ENCODE measurements at places on chromosomes 2 and 18.

DNA sequence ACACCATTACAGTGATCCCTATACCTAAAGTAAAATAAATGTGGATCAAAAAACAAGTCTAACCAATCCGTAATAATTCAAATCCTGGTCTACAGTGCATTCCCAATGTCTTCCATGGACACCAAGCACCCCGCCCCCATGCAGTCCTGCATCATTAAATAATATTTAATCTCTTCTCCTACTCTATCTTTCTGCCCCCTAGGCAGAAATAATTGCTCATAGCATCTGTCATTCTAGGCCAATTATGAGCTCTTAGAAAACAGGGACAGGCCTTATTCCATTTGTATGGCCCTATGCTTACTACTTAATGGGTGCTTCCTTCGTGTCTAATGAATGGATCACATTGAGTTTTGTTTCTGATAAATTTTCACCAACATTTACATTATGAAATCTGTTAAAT is 66.4 kb downstream of the PAX3 start:
- DNase-seq = no peak

GRCh38 chr18:11268153-11268552 is 118.8 kb upstream of the PIEZO2 start:
- DNase-seq = no peak

GRCh38 chr18:29838556-29838955 is 1204.0 kb downstream of the DSC3 start:
- no peak for DNase-seq

GRCh38 chr2:185127412-185127811 is 529.1 kb downstream of the ZNF804A start:
- no peak for DNase-seq

DNA sequence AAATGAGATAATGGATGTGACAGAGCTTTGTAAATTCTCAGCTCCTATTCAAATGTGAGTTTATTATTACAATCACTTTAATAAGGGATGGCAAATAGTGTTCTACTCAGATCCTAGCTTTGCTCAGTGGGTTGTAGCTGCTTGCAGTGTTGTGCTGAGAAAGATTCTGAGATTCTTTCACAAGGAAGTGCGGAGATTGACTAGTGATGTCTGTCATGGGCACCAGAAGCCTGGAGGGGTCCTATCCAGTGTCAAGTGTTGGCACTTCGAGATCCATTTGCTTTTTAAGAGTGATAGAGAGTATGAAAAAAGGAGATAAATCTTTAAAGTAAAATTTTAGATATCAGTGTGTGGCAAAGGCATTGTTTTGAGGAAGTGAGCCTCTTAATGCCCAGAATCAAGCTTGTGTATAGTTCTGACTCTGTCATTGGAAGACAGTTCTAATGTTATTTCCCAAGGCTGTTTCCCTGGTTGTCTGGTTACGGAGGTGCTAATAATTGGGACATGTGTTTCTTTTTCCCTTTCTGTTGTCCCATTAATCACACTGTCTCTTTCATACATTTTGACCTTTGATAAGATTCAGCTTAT is 181.7 kb upstream of the SPRED2 start:
- no peak for DNase-seq

DNA sequence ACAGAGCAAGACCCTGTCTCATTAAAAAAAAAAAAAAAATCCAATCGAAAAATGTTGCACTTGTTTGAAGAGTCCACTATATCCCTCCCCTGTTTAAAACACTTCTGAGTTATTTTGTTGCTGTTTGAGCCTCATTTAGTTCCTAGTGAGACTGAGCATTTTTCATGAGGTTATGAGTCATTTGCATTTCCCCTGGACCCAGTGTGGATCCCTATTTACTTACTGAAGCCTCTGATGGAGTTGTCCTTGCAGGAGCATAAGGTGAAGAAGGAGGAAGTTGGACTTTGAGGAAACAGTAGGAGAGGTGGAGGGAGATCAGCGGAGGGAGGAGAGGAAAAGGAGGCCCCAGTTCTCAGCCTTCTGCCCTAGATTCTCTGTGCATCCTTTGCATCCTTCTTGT is 5.1 kb downstream of the CXCR1 start:
- DNase-seq = no peak

- DNase-seq = no peak
These were observed 95.0 kb downstream of the RNF144A start for GRCh38 chr2:7012141-7012764.

DNA sequence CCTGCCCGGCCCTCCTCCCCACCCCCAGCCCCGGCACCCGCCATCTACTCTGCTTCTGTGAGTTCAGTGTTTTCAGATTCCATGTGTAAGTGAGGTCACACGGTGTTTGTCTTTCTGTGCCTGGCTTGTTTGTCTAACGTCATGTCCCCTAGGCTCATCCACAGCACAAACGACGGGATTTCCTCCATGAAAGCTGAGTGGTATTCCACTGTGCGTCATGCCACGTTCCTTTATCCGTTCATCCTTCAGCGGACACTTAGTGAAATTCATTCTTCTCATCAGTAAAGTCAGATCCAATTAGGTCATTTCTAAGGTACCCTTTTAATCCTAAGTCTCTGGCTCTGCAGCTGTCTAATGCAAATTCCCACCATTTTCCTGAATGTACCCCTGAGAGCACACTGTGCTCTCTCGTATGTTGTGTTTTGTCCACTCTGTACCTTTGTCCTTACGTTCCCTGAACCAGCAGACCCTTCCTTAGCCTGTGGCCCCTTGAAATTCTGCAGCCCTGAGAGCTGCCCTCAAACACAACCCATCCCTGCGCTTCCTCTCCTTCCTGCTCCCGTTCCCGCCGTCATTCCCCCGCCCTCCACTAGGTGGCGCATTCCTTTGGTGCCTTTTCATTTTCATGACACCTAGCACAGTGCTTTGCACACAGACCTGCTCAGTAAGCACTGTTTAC is 44.1 kb downstream of the TRAPPC12 start:
- DNase-seq = peak; percentile 79

DNA sequence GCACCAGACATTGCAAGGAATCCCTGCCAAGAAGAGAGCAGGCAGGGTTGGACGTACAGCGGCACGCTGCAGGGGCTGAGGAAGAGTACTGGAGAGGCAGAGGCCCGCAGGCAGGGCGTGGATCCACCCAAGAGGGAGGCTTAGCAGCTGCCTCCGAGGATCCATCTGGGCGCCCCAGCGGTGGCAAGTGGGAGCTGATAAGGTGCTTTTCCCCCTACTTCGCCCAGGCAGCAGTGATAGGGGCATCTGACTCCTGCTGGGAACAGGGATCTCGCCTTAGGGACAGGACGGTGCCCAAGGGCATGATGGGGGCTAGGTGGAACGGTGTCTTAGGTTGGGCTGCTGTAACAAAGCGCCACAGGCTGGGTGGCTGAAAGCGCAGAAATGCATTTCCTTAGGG is 67.4 kb upstream of the HS6ST1 start:
- no peak for DNase-seq

DNA sequence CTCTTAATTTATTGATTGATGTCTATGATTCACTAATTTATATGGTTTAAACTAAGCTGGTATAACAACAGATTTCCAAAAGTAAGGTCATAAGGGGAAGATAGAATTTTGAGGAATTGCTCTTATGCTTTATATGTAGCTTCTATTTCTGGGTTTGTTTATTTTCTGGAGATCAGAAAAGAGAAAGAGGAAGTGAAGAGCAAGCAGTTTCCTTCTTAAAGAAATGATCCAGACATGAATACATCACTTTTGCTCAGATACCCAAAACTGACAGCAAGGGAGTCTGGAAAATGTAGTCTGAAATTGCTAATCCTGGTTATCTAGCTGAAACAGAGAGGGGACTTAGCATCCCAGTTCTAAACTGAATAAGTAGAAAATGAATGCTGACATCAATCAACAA is 912.5 kb upstream of the CRIM1 start:
- DNase-seq = peak; percentile 6

GRCh38 chr2:145095641-145096435 is 575.9 kb upstream of the ZEB2 start:
- DNase-seq = peak; percentile 14

GRCh38 chr2:120515759-120516678 is 170.1 kb downstream of the INHBB start:
- DNase-seq = no peak

- peak; percentile 6 for DNase-seq
These were observed 99.2 kb upstream of the VRK2 start for GRCh38 chr2:57947398-57947797.

GRCh38 chr2:85911097-85911496 is 22.3 kb upstream of the ST3GAL5 start:
- DNase-seq = no peak

DNA sequence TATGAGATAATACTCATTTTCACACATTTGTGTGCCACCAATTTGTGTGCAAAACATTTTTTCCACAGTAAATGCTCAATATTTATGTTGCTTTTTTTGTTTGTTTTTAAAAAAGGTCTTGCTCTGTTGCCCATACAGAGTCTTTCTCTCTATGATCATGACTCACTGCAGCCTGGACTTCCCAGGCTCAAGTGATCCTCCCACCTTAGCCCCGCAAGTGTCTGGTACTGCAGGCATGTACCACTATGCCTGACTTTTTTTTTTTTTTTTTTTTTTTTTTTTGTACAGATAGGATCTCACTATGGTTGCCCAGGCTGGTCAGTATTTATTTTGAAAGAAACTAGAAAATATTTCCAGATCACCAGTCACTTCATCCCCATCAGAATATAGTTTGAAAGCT is 297.8 kb upstream of the GYPC start:
- no peak for DNase-seq

DNA sequence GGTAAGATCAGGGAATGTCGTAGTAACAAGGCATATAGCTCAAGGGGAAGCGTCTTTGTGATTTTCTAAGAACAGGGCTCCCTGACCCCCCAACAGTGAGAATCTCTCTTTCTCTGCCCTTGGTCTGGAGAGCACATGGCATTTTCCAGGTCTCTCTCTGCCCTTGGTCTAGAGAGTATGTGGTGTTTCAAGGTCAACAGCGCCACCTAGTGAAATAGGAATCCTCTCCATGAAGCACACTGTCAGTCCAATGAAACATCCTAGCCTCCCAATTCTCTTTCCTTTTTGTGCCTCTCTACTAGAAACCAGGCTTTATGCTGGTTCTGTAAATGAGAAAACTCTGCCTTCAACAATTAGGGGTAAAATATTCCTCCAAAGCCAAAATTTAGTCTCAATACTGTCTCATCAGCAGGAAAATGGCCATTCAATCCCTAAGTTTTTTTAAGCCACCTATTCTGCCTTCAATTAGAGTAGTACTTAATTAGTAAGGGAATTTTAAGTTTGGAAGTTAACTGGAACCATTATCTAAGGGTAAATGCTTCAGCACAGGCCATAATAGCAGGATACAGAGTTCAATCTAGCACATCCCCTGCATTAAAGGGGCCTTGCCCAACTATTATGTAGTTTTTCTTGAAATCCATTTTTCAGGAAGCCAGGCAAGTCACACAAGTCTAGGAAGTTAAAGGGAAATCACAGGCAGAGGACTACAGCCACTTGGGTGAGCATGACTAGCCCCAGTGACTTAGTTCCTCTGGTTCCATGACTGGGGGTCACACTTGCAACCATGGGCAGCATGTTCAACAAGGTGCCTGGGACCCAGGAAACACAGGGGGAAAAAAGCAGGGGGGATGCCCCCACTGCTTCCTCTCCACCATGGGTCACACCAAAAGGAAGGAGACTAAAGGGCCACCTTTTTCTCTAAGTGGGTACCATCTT is 12.4 kb downstream of the DYM start:
- peak; percentile 63 for DNase-seq

DNA sequence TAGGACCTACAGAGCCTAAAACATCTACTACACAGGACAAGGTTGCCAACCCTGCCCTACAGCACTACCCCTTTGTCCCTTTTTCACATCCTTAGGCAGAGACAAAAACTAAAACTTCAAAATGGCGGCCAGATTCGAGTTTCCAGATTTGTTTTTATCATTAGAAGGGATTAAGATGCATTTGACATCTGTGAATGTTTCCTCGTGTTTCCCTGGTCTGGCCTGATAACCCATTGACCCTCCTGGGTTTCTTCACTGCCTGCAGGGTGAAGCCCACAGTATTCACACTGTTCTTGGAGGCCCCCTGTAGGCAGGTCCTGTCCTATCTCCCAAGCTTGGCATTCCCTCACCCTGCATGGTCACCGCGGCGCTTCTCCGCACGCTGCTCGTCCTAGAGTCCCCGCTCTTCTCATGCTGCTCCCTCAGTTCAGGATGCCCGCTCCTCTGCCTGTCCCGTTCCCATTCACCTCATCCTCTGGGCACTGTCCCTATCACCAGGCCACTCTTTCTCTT is 67.6 kb downstream of the TPGS2 start:
- no peak for DNase-seq

DNA sequence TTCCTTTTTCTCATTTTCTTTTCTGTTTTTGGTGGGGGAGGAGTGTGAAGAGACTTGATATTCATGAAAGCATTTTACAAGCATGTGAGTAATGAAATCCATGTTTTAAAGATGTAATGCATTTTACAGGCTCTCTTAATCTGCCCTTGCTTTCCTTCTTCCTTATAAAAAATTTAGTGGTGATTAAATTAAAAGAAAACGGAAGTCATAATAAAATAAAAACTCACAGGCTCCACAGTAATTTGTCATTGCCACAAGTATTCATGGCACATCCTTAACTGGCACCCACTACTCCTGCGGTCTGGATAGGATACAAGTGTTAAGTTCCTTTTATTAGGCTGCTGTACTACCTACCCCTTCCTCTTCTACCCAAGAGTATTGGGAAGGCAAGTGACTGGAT is 241.2 kb downstream of the SLC4A3 start:
- DNase-seq = no peak

DNA sequence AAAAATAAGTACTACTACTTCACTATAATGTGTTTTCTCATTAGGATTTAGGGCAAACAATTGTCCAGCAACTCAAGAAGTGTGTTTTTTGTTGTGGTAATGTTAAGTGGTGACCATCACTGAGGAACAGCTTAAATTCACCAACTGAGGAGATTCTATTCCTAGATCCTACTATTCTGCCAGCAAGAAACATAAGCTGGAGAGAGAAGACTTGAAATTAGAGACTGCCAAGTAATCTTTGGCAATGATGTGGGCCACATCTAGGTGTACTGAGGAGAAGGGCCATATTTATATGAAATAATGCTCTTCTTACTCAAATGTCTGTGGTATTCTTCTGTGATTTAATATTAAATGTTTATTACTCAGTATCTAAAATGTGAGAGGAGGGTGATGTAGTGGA is 44.3 kb upstream of the MSTN start:
- DNase-seq = no peak

DNA sequence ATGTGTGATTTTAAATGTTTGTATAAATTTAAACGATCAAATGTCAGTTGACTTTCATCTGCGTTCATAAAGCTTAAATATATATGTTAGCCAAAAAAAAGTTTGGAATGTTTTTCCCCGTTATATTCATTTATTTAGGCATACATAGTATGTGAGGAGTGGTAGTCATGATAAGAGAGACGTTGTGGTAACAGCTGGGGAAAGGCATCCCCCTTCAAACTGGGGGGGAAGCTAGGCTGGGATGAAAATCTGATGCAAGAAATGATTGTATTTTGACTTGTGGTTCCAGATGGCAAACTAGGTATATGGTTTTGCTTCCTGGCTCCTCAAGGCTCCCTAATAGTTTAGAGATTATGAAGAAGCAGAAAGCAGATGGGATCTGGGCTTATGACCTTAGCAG is 30.1 kb downstream of the ITGA6 start:
- DNase-seq = no peak

Measured in OCI-M1 (cell line).